HTR-8/SVneo (cell line): ENCODE measurements at places on chromosomes 1 and 21.
A peak's percentile ranks its signal among the peaks of the same experiment; 100 is the strongest.

DNA sequence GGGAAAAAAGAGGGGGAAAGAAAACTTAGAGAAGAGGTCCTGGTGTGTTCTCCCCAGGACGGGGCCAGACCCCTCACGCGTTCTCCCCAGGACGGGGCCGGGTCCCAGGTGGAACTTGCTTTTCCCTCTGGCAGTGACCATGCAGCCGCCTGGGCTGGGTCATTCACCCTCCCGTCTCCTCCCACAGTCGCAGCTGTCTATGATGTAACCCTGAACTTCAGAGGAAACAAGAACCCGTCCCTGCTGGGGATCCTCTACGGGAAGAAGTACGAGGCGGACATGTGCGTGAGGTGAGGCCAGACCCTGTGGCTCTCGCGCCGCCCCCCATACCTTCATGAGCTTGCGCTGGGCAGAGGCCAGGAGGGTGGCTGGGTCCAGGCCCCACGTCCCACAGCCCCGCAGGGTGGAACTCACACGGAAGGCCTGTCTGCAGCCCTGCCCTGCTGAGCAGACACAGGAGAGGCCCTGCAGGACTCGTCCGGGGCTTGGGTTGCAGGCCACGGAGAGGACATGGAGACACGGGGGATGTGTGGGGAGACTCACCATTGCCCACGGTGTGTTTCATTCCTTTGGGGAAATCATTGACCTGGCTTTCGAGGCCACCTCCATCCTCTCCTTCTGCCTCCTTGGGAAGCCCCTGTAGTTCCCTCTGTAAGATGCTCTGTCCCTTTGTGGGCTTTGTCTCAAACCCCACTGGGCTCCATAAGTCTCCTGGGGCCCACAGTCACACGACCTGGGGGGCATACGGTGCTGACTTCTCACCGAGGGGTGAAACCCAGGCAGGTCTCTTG lies 40.7 kb upstream of the TRAPPC10 start:
- no peak for DNase-seq

- no peak for DNase-seq
Observed at GRCh38 chr21:28135646-28136045, 857.0 kb downstream of the LTN1 start.

GRCh38 chr1:38038861-38039260 lies 7.7 kb downstream of the POU3F1 start:
- DNase-seq = no peak

DNA sequence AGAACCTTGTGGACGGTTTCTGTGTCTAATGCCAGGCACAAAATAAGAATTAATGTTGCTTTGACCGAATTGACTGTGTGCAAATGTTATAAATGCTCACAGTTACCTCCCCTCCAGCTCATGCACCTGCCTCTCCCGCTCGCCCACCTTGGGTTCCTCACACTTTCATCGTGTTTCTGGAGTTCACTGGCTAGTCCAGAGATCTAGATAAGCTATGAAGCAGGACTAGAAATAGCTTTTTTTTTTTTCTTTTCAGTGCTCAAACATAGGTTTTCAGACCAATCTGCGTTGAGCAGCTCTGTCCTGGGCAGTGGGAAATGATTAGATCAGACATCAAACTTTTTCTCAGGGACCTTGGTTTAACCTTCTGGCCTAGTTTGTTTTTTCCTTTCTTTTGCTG lies 11.1 kb downstream of the TENT5C start:
- DNase-seq = no peak

DNA sequence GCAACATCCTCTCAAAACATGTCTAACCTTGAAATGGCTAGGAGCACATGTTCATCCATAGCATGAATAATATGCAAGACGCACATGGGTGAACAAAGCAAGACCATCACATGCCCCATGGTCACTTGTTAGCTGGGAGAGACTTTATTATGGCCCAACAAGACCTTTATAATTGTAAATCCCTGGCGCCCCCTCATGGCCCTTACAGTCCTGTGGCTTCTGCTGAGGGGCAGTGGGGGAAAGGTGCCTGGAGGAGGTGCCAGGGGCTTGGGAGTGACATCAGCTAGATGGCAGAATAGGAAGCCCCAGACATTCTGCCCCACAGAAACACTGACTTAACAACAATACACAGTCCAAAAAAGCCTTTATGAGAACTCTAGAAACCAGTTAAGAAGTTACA lies 51.7 kb downstream of the CSMD2 start:
- no peak for DNase-seq

GRCh38 chr1:207058252-207058651 lies 5.2 kb downstream of the PFKFB2 start:
- no peak for DNase-seq

DNA sequence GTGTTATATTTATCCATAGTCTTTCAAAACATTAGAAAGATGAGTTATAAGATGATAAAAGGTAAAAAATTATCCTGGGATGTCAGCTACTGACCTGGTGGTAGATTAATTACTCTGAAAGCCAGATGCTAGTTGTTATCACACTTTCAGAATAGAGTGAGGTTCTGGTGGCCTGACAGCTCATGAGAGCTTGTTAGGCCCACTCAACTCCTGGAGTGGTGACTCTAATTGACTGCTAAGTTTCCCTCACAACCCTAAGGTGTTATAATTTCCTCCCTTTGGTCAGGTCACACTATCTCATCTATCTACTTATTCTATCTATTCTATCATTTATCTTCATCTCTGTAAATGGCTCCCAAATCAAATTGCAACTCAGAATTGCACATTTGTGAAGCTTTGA lies 90.1 kb downstream of the ZNF648 start:
- no peak for DNase-seq

DNA sequence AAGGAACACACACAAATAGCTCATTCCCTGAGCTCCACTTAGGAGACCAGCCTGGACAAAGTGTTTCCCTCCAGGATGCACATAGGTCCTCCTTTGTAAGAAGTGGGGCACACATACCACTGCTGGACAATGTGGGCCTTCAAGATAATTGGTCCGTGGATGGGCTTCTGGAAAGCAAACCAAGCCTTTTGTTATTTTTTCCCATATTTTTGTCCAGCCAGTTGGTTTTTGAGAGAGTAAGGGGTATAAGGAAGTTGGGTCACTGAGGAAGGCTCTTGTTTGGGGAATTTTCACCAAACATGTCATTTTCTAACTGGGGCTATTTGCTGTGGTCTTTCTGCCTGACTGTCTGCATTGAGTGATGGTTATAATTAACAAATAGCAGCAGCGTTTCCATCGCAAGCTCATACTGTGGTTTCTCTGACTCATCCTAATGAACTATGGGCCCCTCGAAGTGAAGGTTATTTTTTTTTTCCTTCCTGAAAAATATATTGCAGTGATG lies 306.3 kb upstream of the DUSP10 start:
- peak; percentile 72 for DNase-seq

DNA sequence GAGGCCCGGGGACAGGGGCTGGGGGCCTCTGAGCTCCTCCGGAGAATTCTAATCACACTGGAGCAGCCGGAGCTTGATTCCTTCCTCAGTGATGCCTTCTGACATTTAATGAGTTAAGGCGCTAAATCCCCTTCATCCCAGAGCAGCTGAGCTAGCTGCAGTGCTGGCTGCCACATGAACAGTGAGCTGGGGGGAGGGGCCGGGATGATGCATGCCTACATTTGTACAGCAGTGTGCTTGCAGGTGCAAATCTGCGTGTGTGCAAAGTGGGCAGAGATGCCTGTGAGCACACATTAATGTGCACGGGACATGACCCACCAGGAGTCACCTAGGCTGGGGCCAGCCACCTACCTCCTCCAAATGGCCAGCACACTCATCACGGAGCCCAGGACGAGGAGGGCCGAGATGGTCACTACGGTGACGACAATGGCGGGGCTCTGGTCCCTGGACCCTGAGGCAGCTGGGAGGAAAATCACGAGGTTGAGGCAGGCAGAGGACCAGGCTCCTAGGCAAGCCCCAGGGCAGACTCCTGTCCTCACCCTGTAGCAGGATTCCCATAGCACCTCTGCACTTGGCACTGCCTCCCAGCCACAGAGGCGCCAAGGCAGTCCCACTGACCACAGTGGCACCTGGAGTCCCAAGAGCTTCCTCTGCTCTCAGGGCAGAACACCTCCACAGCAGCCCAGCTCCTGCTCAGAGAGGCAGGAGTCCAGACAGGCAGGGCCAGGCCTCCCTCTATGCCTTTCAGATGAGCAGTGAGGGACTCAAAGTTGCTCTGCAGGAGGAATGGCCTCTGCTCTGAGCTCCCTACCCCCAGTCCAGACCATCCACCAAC lies 34.7 kb downstream of the CDCA8 start:
- DNase-seq = no peak

- DNase-seq = no peak
Observed at GRCh38 chr1:73040811-73041210, 758.5 kb upstream of the NEGR1 start.

- DNase-seq = no peak
Observed at GRCh38 chr1:208298593-208299269, 54.5 kb upstream of the PLXNA2 start.

DNA sequence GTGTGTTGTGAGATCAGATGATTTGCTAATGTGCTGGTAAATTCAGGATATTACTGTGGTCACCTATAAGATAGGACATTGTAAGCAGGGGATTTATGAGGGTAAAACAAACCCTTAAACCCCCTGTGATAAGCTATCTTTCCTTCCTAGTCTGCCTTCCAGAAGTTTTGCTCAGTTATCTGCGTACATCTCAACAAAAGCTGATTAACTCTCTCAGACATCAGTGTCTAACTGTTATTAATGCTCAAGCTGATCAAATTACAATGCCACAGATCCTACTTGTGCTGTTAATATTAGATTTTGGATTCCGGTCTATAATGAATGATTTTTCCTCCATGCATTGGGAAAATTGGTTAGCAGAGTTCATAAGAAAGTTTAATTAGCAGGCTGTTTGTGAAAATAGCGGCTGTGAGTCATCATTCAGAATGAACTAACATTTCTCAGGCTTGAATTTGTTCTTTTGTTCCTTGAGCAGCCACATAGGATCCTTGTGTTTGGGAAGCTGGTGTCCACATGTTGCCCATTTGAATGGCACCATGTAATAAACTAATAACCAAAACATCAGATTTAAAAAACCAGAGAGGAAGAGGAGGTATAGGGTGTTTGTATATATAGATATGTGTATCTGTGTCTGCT lies 48.7 kb downstream of the ELAVL4 start:
- no peak for DNase-seq

GRCh38 chr1:61828805-61829204 lies 86.5 kb downstream of the PATJ start:
- no peak for DNase-seq

DNA sequence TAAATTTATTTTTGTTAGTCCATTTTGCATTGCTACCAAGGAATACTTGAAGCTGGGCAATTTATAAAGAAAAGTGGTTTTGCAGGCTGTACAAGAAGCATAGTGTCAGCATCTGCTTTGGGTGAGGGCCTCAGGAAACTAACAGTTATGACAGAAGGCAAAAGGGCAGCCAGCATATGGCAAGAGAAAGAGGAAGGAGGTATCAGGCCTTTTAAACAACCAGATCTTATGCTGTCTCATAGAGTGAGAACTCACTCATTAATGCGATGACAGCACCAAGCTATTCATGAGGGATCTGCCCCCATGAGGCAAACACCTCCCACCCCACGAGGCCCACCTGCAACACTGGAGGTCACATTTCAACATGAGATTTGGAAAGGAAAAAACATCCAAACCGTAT lies 898.4 kb downstream of the KCNT2 start:
- no peak for DNase-seq

DNA sequence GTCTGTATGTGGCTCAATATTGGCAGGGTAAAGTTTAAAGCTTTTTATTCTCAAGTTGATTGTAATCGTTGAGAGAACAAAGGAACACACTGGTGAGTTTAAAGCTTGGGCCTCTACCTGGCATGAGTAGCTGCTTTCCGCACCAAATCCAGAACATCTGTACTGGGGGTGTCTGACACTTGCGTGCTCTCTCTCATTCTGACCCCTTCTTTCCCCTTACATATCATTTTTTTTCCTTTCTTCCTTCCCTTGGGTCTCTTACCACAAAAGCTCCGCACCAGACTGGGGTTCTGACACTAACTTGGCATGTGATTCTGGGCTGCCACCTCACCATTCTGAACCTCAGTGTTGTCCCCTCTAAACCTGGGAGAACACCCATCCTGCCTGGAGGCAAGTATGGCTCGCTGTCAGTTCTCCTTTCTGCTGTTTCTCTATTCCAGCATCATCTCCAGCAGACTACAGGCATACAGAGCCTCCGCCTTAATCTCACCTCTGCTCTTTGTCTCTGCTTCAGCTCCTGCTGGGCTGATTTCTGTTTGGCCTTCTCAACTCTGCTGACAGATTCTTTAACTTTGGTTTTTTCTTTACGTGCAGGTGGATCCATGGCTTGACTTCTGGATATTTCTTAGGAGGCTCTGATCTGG lies 859 bp upstream of the ERMAP start:
- DNase-seq = no peak

DNA sequence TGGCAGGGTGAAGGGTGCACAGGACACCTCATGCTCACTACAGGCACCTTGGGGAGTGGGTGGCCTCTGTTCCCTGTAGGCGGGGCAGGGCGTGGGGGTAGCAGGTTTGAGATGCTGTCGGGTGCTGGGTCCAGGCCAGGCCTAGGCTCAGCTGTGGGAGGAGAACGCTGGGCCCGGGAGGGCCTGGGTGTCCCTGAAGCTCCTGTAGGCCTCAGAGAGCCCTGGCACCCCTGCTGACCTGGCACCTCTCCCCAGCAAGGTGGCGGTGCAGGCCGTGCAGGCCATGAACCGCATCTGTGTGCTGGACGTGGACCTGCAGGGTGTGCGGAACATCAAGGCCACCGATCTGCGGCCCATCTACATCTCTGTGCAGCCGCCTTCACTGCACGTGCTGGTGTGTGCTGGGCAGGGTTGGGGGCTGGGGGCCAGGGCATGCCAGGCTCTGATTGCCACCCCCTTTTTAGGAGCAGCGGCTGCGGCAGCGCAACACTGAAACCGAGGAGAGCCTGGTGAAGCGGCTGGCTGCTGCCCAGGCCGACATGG lies 2.5 kb upstream of the GJC2 start:
- no peak for DNase-seq
